AG04449 (cell line): ENCODE measurements at places on chromosomes 3 and 15.

GRCh38 chr15:39430389-39430788 is 150.5 kb upstream of the THBS1 start:
- DNase-seq: no peak

DNA sequence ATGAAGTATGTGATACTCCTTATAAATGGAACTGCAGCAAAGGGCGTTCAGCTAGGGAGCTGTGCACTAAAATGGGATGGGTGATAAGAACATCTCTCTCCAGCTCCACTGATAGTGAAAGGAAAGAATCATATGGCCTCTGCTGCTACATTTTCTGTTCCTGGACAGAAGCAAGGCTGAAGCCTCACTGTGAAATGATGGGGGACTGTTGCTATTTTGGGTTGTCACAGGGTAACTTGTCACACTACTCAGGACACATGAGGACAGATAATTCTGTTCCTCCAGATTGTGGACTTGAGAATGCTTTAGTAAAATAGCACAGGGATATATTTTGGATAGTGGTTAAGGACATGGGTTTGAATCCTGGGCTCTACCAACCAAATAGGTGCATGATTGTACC is 423.6 kb downstream of the FHIT start:
- no peak for DNase-seq

GRCh38 chr3:38555149-38555840 is 59.2 kb downstream of the EXOG start:
- DNase-seq: no peak

DNA sequence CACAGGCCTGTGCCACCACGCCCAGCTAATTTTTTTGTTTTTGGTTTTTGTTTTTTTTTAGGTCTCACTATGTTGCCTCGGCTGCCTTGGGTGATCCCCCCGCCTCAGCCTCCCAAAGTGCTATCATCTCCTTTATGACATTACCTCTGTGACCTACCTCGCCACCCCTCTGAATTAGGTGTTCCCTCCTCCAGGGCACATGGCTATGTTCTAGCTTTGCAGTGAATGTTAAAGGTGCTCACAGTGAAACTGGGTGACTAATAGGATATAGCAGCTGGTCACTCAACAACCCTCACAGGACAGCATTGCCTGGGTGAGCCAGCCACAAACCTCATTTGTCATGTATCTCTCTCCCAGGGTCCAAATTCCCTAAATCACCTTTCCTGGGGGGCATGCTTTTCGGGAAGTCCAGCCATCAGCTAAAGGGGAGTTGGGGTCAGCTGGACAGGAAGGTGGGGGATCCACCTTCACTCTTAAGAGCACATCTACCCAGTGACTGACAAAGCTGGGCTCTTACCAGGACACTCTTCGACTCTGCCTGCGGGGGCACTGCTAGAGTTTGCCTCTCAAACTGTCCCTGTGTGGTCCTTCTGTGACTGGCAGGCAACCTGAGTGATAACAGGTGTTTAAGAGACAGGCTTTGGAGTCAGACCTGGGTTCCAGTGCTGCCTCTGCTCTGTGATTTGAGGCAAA is 1.6 kb upstream of the TTLL3 start:
- DNase-seq: no peak

GRCh38 chr3:38640661-38641452 is 8.6 kb downstream of the SCN5A start:
- no peak for DNase-seq

- no peak for DNase-seq
Observed at GRCh38 chr3:24828551-24828950, 333.9 kb upstream of the THRB start.

DNA sequence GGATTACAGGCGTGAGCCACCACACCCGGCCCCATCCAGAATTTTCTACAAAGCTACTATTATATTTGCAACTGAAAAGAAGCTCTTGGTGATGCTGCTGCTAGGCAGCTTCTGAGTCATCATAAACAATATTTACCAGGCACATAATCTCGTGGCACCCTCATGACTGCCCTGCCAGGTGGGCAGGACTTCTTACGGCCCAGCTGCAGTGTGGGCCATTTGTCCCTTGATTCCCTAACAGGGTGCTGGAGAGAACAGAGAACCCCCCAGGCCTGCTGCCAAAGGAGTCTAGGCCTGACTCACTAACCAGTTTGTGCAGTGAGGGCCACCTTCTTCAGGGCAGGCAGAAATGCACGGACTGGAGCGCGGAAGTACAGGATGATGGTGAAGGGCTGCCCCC is 4.9 kb downstream of the EPB42 start:
- no peak for DNase-seq

GRCh38 chr3:48222616-48223513 is at the start of gene CAMP:
Gene CAMP, plus strand, starts transcription at chr3:48223495. Its CDS starts 17 bp downstream, at chr3:48223512.
- DNase-seq: no peak

- no peak for DNase-seq
Observed at GRCh38 chr3:187746442-187747281, 1.4 kb upstream of the BCL6 start.

- no peak for DNase-seq
Observed at GRCh38 chr15:78978601-78979179, 33.8 kb upstream of the CTSH start.

DNA sequence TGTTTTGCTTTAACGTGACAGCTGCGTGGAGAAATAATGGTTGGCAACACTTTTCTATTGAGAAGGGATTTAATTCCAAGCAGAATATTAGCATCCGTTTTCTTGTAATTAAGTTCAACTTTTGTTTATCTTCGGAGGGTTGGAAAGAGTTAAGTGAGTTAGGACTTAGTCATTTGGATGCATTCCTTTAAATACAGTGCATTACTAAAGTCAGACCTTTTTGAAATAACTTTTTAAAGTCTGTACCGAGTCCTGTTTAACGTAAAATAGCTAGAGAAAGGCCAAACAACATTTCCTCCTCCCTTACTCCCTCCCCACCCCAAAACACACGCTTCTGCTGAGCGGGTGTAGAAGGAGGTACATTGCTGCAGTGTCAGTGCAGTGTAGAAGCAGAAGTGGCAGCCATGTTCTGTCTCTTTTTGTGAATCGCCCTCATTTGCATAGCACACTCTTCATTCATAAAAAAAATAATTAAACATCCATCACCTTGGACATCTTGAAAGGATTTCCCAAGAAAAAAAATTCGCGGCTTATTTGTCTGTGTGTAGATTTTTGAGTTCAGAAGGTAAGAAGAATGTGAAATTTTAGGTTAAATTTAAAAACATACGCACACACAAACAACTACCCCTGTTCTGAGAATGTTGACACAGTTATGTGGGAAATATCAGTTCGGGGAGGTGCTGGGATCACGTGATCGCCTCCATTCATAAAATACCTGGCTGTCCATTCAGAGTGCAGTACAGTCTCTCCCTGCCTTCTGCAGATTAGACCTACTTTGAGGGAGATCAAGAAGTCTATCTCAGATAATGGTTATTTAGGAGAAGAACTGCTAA is 1.6 kb downstream of the SPRED1 start:
- no peak for DNase-seq

GRCh38 chr3:99330281-99330680 is 308.1 kb upstream of the COL8A1 start:
- DNase-seq: no peak

DNA sequence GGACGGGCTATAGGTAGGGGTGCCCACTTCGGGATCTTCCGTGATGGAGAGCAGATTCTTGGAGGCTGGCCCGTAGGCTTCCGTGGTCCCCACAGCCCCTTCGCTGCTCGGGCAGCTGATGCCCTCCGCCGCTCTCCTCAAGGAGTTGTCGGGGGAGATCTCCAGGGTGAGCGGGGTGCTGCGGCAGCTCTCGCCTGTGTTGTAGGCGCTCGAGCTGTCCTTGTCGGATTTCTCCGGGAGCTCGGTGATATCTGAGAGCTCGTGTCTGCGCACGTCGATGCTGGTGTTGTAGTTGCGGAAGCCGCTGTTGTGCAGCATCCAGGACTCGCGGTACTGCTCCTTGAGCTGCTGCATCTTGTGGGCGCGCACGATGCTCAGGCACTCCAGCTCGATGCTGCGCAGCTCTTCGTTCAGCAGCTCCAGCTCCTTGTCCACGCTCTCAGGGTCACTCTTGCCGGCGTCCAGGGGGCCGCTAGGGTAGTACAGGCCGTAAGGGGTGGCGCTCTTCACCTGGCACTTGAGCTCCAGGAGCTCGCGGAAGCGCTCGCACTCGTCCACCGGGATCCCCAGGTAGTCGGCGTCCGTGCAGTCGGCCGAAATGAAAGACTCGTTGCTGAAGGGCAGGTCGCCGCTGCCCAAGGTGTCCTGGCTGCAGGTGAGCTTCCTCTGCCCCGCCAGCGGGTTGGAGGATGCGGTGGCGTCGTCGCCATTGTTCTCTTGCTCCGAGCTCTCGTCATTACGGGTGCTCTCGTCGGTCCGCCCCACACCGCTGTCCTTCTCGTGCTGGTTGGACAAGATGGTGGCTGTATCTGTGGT is 240.4 kb downstream of the PDZRN3 start:
- no peak for DNase-seq

DNA sequence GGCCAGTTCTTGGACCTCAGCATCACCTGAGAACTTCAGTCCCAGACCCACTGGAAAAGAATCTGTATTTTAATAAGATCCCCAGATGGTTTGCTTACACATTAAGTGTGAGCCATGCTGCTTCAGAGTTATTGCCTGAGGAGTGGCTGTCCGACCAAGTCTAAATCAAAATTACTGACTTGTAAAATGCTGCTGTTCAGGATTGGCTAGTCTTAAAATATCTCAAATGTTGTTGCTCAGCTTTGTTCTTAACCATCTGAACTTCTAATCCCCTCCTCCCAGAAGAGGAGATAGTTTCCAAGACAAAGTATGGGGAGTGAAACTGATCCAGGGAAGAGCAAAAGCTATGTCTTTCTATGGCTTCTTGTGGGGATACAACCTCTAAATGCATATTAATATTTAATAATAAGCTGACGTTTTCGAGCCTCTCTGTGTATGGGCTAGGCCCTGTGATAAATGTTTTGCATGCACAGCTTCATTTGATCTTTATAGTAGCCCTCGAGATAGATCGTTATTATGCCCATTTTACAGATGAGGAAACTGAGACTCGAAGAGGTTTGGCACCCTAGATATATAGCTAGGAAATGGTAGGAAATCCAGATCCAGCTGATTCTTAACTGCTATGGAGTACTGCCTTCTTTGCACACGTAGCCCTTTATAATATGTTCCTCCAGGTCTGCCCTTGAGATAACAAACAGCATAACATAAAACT is 52.2 kb downstream of the DNASE1L3 start:
- no peak for DNase-seq

DNA sequence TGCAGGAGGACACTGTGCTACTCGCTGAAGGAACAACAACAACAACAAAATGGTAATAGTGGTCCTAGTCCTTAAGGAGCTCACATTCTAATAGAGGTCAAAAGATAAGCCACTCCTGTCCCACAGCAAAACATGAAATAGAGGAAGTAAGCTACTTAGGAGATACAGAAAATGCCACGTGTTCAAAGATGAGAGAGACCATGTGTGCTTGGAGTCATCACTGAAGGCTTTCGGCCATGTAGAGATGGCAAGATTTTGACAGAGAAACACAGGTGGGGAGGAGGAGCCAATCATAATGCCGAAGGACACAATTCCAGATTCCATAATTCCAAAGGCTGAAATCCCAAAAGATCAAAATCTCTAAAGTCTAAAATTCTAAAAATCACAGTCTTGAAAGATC is 24.8 kb upstream of the RIOX2 start:
- no peak for DNase-seq

- no peak for DNase-seq
Observed at GRCh38 chr3:133713347-133713746, 32.8 kb upstream of the TF start.
